ENCODE measurements at places on chromosomes 4 and X.

GRCh38 chrX:112769034-112769433, 71.6 kb downstream of the AMOT start:
- DNase-seq, result no peak

DNA sequence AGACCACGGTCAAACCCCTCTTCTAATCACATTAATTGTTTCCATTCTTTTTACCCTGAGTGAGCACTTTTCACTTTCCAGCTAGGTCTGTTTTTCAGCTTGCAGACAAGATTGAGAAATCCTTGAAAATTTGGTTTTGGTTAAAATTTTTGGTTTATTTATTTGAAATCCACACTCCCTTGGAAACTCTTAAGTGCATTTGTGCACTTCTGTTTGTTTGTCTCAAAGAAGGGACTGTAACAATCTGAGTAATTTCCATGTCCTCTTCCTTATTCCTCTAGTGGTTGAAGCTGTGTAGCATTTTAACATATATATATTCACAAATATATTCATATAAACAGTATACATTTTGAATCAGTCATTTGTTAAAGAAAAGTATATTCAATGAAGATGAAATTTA, 333.3 kb downstream of the ANK2 start:
- no peak for DNase-seq

DNA sequence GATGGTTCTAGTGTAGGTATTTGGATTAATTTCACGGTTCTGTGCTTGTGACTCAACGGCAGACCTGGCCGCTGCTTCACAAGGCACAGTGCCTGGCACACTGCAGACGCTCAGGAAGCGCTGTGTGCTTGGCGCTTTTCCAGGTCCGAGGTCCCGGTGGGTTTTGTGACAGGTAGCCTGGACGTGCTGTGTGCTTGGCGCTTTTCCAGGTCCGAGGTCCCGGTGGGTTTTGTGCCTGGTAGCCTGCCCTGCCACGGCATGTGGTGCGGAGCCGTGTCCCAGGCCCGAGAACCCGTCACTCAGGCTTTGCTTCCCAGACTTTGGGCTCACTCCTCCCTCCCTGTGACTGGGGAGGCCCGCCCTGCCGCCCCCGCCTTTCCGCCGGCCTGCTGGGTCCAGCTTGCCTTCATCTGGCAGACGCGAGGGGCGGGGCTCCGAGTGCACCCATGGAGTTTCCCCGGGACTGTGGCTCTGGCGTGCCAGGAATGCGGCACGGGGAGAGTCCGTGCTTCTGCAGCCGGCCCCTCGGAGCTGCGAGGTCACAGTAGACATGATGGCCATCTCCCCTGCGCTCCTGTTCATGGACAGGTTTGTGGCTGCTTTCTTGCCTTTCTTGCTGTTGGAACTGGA, 44.2 kb downstream of the TBC1D14 start:
- DNase-seq, result no peak

DNA sequence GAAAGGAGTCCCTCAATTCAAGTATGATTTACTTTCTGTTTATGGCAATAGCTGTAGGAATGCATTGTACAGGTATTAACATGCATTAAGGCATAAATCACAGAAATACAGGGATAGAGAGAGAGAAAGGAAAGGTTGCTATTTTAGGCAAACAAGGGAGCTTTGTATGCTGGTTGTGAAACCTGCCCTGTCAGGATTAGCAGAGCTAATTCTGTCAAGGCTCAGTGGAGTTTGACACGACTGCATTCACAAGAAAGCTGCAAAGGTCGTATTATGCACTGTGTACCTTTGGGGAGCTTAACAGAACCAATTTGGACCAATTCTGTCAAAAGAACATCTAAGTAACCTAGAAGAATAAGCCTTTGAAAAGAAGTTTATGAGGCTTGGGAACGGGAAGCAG, 239.3 kb downstream of the GRIA2 start:
- DNase-seq, result no peak

DNA sequence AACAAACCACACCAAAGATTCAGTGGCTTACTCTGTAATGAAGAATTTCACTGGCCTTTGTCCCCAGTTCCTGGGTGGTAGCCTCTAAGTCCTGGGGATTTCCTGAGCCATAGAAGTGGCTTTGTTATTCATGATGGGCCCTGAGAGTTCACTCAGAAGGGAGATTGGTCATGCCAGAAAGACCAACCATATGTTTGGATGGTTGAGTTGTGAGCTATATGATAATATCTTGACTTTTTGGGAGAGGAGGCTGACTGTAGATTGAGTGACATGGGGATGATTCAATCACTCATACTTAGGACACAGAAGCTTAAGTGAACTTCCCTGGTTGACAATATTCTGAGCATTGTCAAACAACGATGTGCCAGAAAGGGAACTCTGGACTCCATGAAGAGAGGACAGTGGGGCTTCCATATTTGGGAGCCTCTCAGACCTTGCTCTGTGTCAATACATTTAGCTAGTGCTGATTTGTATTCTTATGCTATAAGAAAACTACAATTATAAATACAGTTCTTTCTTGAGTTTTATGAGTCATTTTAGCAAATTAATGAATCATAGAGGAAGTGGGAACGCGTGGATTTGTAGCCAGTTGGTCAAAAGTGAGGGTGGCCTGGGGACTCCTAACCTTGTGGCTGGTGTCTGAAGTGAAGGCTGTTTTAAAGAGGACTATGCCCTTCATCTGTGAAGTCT, 392.0 kb downstream of the GBA3 start:
- no peak for DNase-seq

DNA sequence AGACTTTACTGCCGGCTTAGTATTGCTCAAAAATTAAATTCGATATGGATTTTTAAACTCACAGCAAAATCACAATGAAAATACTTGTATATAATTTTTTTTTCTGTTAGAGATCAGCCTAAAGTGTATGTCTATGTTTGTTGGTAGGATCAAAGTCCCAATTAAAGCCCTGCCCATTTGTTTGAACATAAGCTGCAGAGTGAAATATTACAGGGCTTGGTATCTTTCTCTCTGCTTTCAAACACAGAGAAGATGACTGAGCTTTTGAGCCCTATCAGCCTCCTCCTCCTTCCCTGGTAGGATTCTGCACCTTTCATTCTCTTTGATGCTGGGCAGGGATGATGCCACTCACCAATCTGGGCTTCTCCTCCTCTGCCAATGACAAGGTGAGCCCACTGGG, 345.4 kb downstream of the PPP1R2C start:
- DNase-seq, result no peak

GRCh38 chr4:171650543-171650942, 162.7 kb upstream of the GALNTL6 start:
- no peak for DNase-seq

GRCh38 chrX:118583781-118584180, 88.2 kb downstream of the DOCK11 start:
- no peak for DNase-seq

- DNase-seq, result no peak
Measured at GRCh38 chrX:13053171-13053570, 8.8 kb upstream of the FAM9C start.

GRCh38 chr4:107845681-107846080, 20.9 kb downstream of the SGMS2 start:
- DNase-seq, result no peak

DNA sequence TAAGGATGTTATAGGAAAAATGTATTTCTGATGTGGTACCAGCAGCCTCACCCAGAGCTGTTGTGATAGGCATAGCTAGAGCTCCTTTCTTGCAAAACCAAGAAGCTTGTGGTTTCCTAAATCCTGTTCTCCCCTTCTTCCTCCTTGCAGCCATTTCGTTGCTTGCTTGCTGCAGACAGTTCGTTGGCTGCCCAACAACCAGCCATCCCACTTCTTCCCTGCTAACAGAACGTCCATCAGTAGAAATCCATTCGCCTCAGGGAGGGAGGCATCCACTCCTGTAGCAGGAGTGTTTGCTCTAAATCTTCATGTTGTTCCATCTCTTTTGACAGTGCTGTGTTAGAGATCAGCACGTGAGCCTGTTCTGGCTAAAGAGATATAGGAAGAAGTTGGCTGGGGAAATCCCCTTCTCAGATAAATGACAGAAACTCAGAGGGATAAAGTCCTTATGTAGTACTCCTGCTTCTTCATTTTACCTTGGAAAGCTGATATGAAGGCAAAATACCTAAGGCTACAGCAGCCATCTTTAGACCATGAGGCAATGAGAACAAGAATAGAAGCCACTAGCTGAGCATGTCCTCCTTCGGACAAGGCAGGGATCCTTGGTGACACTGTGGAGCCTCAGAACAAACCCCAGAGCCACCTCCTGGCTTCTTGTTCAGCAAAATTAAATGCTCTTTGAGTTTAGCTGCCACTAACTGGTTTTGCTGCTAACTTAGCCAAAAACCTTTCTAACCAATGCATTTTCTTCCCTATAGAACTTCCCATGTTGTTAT, 68.4 kb upstream of the RELL1 start:
- no peak for DNase-seq

GRCh38 chr4:87112063-87112462, 108.4 kb downstream of the KLHL8 start:
- DNase-seq, result no peak

- no peak for DNase-seq
Measured at GRCh38 chrX:24175276-24175675, 25.7 kb downstream of the ZFX start.

DNA sequence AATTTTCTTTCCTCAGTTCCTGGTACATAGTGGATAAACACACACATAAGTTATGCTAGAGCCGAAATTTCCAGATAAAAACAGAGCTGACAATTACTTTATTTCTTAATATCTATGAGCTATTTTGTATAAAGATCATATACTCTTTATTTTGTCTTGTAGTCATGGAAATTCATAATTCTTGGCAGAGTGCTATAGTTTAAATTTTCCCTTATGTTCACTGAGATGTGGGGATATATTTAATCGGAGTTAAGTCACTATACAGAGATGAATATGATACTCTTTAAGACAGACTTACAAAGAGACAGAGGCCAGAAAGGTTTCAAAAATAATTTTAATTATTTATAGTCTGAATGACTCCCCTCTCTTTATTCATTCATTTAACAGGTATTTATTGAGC, 89.7 kb downstream of the PPEF1 start:
- DNase-seq, result no peak
